Activated T-cell treated with anti-CD3 and anti-CD28 coated beads, Interleukin-2, amount 50 U/mL, for 72 hours (primary cell): ENCODE measurements at places on chromosomes 3 and 15. TPM values are rescaled to one million over a fixed set of nuclear protein-coding genes. Genes with fewer than 3 reads are reported as not detected.

MYO5A gene
- 29.6 TPM for total RNA-seq

- no peak for DNase-seq
Measured at GRCh38 chr15:90325726-90326125, 26.4 kb upstream of the ZNF774 start.

DNA sequence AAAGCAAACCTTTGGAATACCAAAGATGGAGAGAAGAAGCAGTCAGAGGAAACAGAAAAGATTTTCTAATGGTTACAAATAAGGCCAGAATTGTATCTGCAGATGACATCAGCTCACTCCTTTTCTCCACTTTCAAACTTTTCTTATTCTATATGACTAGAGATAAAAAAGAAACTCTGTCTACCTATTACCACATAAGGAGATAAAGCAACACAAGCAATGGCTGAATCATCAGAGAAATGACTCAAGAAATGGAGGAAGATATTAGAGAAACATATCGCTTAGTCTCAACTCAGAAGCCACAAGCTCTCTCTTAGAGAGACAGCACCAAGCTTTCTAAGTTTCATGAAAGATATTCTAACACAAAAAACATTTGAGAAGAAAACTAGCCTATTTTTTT is 784.0 kb downstream of the ZPLD1 start:
- DNase-seq = no peak

- no peak for DNase-seq
Measured at GRCh38 chr3:194955979-194956696, 270.5 kb downstream of the FAM43A start.

- DNase-seq = no peak
Measured at GRCh38 chr3:171542976-171543375, 82.8 kb upstream of the TNIK start.

- DNase-seq = no peak
Measured at GRCh38 chr3:152436707-152437590, 168.2 kb downstream of the MBNL1 start.

DNA sequence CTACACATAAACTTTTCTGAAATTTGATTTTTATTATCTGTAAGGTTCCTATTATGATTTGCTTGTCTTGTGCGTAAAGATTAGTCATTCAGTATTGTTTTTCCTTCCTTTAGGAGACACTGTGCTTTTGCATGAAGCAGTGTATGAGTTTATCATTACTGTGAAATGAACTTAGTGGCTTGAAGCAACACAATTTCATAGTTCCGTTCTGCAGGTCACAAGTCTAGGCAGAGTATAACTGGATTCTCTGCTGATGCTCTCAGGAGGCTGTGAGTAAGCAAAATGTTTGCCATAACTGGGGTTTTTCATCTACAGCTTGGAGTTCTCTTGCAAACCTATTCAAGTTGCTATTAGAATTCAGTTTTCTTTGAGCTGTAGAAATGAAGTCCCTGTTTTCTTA is 1136.1 kb downstream of the OTOL1 start:
- DNase-seq = no peak

DNA sequence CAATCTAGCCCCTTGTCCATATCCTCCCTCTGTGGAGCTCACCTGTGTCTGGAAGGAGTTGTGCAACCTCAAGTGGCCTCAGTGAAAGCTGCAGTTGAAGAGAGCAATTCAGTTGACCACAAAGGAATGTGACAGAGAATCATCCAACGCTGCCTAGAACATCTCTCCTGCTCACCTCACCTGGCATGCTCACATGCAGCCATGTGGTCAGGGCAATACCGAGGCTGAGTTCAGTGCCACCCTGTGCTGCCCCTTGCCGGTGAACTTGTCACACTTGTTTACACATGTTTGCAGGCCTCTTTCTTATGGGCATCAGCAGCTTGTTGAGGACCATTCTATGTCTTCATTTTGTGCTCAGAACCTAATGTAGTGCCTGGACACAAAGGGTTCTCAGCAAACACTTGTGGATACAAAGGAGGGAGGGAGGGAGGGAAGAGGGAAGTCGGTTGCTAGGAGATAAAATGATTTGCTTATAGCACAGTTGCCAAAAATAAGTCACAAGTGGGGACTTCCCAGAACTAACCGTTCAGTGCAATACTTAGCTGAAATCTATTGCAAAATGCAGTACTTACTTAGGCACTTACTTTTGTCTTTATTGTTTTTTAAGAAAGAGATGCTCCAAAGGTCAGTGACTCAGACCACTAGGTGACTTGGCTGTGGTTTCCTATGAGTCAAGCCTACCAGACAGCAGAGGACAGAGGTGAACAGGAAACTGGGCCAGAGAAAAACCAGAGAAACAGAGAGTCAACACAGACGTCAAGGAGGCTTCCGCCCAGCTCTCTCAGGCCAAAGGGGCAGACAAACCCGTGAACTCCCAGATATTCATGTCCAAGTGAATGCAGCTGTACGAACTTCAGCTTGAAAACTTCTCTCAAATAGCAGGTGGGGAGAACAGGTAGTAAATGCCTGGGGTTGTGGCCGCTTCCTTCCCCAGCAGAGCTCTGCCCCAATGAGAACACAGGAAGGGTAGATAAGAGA is 227.8 kb upstream of the CTNNB1 start:
- peak; percentile 71 for DNase-seq
